ENCODE measurements at places on chromosomes 7 and 10.

DNA sequence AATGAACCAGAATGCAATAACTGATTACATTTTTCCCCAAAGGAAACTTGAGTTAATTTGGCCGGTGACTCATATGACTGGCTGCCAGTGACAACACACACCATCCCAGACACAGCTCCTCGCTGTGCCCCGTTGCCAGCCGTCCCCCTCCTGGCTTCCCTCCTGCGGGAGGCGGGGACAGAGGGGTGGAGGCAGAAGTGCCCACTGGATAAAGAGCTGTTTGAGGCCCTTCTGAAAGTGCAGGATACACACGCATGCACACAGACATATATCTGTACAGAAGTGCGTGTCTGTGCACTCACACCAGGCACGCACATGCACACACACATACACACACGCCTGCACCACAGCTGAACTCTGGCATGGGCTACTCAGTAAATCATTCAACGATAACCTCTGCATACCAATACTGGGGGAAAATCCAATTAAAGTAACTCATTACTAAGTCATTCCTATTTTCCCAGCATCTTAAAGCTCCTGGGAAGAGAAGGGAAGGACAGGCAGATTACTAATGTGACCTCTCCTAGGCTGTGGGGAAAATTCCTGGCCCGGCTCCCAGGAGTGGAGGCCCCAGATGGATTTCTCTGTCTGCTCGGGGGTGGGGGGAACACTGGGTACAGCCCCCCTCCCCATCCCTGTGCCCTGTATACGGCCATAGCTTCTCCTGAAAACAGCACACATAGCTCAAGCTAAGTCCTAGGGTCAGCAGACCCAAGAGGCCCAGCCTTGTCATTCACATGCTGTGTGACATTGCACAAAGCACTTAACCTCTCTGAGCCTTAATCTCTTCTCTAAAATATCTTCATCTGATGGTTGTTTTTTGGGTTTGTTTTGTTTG, 52.3 kb upstream of the MYL10 start:
- no peaks in the 10 kb centered on the region for H3K36me3 ChIP-seq
- no peak overlapping the region for H3K27ac ChIP-seq
- H3K27me3 ChIP-seq, result no peaks in the 10 kb centered on the region
- H3K4me3 ChIP-seq, result no peak overlapping the region
- DNase-seq, result peak; percentile 93

DNA sequence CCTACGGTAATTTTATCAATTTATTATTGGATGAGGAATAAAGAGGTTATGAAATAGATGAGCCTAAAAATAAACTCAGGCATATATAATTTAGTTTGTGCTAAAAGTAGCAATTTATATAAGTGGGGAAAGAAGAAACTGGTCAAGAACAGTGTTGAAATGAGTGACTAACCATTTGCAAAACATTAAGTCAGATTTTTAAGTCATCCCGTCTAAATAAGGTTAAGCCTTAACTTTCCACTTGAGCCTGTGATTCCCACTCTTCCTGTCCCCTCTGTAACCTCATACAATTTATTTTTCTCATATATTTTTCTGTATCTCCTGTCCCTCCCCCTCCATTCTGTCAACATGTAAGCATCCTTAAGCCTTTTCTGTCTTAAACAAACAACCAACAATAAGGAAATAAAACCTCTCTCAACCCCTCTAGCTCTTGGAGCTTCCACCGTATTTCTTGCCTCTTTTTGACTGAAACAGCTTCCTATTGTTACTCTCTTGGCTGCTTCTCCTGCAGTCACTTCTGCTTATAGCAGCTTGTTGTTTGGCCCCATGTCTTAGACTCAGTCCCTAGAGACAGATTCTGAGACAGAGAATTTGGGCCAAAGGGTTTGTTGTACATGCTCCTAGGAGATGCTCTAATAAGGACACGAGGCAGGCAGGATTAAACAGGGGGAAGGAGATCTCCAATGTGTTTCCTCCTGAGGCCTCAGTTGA, 109.7 kb downstream of the GNAI1 start:
- H3K4me3 ChIP-seq, result no peak overlapping the region
- no peak overlapping the region for H3K27ac ChIP-seq
- H3K36me3 ChIP-seq, result no peaks in the 10 kb centered on the region
- no peaks in the 10 kb centered on the region for H3K4me1 ChIP-seq
- H3K27me3 ChIP-seq, result no peaks in the 10 kb centered on the region
- no peak for DNase-seq

DNA sequence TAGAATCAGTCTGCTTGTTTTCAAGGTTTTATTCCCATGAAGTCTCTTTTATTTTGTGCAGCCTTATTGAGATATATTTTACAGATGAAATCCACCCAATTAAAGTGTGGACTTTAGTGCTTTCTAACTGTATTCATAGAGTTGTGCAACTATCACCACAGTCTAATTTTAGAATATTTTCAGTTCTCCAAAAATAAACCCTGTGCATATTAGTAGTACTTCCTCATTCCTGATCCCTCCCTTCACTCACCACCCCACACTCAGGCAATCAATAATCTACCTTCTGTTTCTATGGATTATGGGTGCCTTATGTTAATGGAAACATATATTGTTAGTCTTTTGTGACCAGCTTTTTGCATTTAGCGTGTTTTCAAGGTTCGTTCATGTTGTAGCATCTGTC, 185.7 kb upstream of the TMEM72 start:
- no peaks in the 10 kb centered on the region for H3K27me3 ChIP-seq
- H3K4me3 ChIP-seq, result no peak overlapping the region
- H3K27ac ChIP-seq, result no peak overlapping the region
- no peak for DNase-seq

GRCh38 chr10:127151541-127151940, 44.9 kb downstream of the INSYN2A start:
- H3K4me1 ChIP-seq, result peaks cover 13% of the 10 kb centered on the region
- no peaks in the 10 kb centered on the region for H3K36me3 ChIP-seq
- H3K27ac ChIP-seq, result no peak overlapping the region
- H3K4me3 ChIP-seq, result no peak overlapping the region
- no peaks in the 10 kb centered on the region for H3K27me3 ChIP-seq

GRCh38 chr10:58210160-58210559, 57.5 kb downstream of the IPMK start:
- H3K4me3 ChIP-seq, result no peak overlapping the region
- no peaks in the 10 kb centered on the region for H3K36me3 ChIP-seq
- no peak for DNase-seq
- H3K4me1 ChIP-seq, result no peaks in the 10 kb centered on the region
- H3K27ac ChIP-seq, result no peak overlapping the region

- H3K27me3 ChIP-seq, result no peaks in the 10 kb centered on the region
- H3K27ac ChIP-seq, result no peak overlapping the region
- H3K4me3 ChIP-seq, result no peak overlapping the region
These were observed 641.6 kb downstream of the AUTS2 start for GRCh38 chr7:70239918-70240317.

Measured in A673 (cell line).